ENCODE measurements at places on chromosomes 6 and 20.

GRCh38 chr20:18702736-18703135 is 110.8 kb upstream of the SCP2D1 start:
- DNase-seq, result no peak

GRCh38 chr6:34298941-34299340 is 50.1 kb upstream of the SMIM29 start:
- DNase-seq, result no peak

DNA sequence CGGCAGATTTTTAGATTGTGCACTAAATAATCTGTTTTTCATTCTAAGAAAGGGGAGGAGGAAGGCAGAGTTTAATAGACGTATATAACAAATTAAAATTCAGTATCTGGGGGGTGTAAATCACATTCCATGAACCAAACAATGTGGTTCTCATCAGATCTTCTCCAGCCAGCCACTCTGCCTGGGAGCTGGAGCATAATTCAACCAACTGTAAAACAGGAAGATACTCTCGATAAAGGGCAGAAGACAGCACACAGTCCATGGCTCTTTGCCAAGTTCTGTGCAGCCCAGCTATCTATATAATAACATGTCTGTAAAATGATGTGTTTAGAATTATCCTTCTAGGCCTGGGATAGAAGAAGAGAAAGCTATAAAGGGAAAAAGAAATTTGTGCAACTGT is 289.9 kb upstream of the ZFP64 start:
- DNase-seq, result no peak

GRCh38 chr6:106133040-106133439 is 46.9 kb downstream of the PRDM1 start:
- no peak for DNase-seq

GRCh38 chr20:58209652-58210397 is 18.6 kb downstream of the ANKRD60 start:
- DNase-seq, result peak; percentile 79

- DNase-seq, result no peak
Observed at GRCh38 chr6:27767851-27768250, 144.3 kb downstream of the OR2B2 start.

DNA sequence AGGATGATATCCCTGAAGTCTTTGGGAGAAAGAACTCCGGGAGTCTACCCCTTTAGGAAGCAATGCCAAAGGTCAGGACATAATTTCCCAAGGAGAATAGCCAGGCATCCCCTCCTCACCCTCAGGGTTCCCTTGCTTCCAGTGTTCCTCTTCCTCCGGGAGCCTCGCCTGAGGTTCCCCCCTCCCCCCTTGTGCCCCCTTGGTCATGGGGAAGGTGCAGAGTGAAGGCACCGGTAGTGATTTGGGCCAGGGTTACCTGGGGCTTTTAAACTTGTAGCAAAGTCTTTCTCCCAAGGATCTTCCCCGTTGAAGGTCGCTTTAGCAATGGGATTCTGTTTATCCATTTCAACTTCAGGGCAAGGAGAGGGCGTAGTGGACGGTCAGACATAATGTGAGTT is 1.2 kb downstream of the ISM1 start:
- no peak for DNase-seq

DNA sequence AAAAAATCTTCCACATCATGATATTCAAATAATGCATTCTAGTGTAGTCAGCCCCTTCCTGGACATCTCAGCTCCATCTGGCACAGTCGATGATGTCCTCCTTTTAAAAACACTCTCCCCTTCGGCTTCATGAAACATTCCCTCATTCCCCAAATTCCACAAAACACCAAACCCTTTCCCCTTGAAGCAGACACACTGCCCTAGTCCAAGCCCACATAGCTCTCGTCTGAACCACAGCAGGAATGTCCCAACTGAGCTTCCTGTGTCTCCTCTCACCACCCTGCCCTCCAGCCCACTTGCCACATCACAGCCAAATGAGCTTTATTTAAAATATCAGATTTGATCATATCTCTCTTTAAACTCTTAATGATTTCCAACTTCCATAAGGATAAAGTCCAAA is 106.4 kb upstream of the CARMIL1 start:
- DNase-seq, result peak; percentile 47

GRCh38 chr6:170067923-170068360 is 222.9 kb downstream of the DLL1 start:
- no peak for DNase-seq

- no peak for DNase-seq
Observed at GRCh38 chr6:159977255-159977903, 8.5 kb downstream of the IGF2R start.

DNA sequence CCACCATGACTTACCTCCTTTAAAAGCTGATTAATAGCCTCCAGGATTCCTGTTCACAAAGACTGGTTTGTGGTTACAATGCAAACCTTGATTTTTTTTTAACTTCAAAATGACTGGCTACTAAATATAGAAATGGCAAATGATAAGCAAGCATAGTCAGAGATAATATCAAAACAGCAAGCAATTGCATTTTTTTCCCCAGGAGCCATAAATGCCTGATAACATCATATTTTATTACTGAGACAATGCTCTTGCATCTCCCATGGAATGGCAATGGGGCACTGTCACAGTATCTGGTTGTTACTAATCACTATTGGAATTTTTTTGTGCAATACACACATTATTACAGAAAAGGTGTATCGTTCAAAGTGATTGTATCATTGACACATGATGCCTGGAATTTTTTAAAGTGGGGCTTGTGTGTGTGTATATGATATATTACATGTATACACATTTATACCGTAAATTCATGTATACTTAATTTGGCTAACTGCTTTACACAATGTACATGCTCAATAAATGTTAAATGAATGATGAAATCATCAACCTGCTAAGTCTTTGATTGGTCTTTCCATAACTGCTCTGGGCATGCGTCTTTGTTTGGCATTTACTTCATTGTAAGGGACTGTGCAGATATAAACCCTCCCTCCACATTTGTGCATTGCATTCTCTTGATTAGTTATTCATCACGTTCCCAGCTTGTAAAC is 980 bp upstream of the SALL4 start:
- DNase-seq, result no peak

- peak; percentile 52 for DNase-seq
Observed at GRCh38 chr6:38153798-38154345, 334.3 kb downstream of the ZFAND3 start.

- peak; percentile 90 for DNase-seq
Observed at GRCh38 chr20:53899351-53900167, 170.8 kb downstream of the BCAS1 start.

- DNase-seq, result no peak
Observed at GRCh38 chr20:24546232-24546892, 76.9 kb downstream of the SYNDIG1 start.

DNA sequence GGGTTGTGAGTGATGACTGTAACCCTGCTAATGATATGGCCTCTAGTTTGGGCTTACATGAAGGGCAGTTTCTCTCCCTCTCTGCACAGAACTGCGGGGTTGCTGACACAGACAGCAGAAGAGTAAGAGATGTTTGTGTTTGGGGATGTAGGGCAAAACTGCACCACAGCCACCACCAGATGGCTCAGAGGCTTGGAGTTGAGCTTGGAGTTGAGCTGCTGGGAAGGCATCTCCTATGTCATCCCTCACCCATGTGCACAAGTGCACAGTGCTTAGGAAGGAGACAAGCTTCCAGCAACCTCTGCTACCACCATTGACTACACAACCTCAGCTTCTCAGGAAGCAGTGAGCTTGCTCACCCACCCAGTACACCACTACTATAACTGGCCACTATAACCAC is 303.9 kb upstream of the DEFB112 start:
- no peak for DNase-seq

GRCh38 chr20:7327810-7328209 is 560.3 kb downstream of the BMP2 start:
- DNase-seq, result no peak

DNA sequence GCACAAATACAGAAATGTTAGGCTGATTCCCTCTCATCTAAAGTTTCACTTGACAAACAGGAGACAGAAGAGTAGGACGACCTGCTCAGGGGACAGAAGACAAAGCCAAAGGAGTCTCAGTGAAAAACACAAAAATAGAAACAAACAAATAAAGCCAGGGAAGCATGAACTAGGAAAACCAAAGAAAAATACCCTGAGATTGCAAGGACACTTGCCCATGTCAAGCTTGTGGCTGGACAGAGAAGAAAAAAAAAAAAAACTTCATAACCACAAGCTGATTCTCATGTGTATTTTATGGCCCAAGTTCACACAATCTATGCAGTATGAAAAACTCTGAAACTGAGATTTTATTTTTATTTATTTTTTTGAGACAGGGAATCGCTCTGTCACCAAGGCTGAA is 85.6 kb upstream of the BEND6 start:
- DNase-seq, result no peak

GRCh38 chr20:50488236-50488806 is 21.9 kb upstream of the PTPN1 start:
- no peak for DNase-seq

DNA sequence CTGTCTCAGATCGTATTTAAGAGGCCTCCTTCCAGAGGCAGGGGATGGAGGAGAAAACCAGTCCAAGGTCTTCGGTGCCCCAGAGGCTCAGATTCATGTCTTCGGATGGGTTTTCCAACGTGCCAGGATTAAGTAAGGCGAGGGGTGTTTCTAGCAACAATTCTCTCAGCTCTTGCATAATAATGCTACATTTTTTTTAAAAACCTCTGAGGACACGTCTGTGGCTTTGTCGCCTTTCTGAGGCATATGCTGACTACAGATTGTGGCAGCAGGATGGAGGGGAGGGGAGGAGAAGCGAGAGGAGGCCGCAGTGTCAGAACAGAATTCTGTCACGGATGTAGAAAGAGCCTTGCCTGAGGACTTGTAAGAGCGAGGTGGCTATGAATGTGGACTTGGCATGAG is 17.7 kb upstream of the CCDC167 start:
- DNase-seq, result peak; percentile 49

- no peak for DNase-seq
Observed at GRCh38 chr6:15230827-15231226, 15.0 kb upstream of the JARID2 start.

DNA sequence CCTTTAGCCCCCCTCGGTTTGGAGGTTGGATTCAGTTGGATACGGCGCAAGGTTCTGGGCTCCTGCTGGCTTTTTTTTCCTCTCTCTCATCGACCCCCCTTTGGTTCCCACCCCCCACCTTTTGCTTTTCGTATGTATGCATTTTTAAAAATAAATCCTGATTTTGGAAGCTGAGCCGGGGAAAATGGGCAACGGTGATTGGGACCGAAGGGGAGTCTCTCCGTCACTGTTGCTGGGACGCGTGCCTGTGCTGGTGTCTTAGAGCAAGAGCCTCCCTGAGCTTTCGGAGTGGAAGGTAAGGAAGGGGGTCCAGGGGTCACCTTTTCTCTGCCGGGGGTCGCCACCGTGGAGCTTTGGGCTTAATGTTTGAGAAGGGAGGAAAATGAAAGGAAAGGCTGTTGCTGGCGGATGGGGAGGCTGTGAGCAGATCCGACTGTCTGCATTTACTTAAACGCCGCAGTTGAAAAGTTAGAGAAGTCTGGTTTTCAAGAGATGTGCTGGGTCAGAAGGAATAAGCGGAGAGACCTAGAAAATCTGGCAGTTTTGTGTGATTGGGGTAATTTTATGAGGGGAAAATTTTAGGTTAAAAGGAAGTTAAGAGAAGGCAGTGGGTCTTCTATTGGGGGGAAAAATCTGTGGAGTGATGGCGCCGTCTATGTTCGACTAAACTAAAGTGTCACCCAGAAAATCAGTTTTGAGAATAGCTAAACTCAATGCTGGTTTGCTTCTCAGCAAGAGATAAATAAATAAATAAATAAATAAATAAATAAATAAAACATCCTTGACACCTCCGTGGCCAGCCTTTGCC is 828 bp downstream of the ADGRB3 start:
- DNase-seq, result no peak

DNA sequence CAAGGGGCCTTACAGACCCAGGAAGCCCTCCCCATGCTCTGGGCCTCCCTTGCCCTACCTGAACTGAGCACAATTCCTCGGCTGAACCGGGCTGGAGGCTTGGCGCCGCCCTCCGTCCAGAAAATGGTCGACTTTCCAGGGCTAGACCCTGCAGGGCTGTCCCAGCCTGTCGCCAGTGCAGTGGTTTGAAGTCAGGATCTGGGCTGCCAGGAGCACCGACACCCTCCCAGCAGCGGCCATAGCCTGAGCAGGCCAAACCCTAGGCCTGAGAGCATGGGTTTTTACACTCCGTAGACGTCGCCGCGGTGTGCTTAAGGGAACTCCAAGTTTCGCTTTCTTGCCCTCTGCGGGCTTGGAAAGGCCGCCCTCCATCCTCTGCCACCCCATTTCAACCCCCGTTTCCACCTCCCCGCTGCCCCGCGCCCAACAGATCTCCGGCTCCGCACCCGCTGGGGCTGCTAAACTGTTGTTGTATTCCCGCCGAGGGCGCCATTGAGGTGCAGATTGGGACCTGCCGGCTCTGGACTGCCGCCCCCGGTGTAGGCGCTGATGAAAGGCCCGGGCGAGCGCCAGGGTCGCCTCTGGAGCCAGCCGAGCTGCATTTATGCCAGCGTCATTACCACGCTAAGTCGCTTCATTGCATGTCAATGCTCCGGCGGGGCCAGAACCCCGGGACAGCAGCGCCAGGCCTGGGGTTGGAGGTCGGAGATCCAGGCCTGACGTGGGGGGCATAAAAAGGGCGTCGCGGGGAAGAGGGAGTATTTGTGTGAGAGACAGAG is 2.2 kb upstream of the TFAP2A start:
- DNase-seq, result no peak

- DNase-seq, result no peak
Observed at GRCh38 chr6:156989159-156989806, 212.1 kb downstream of the ARID1B start.

DNA sequence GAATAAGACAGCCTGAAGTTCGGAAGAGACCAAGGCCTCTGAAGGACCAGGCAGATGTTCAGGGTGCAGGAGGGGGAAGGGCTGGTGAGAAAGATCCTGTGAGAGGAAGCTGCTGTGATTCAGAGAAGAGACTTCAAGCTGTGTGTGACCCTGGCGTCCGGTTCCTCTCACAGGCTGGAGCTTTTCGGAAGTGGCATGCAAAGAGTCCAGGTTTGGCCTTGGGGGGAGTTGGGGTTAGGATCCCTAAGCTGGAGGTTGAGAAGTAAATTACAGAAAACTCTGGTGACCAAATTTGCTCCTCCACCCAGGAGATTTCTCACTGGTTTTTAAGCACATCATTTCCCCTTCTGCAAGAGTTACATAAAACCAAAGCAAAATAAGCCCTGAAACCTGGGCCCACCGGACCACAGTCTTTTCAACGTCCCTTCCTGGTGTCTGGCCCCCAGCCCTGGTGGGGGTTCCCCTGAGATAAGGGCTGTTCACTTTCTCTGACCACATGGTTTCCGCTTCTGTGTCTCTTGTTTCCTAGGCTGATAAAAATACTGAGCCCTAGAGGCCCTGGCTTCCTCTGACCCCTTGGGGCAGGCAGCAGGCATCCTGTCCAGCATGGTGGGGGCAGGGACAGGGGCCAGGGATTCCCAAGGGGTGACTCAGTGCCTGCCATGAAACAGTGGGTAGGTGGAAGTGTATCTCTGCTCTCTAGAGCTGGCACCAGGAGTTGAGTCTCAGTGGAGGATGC is 12.0 kb upstream of the LTA start:
- peak; percentile 93 for DNase-seq
